ENCODE measurements at places on chromosomes 2 and 18. TPM values are rescaled to one million over a fixed set of nuclear protein-coding genes. Genes with fewer than 3 reads are reported as not detected.

CD8B2 gene
- 0.04 TPM for polyA plus RNA-seq

MPV17 gene
- 52.9 TPM for polyA plus RNA-seq

NEU4 gene
- 3.2 TPM for polyA plus RNA-seq

- no peak for DNase-seq
These were observed 92.3 kb downstream of the STK39 start for GRCh38 chr2:168155046-168155445.

GRCh38 chr2:66772618-66773017, 337.7 kb downstream of the MEIS1 start:
- DNase-seq: no peak

GRCh38 chr2:241834527-241835210, 24.0 kb downstream of the PDCD1 start:
- no peak for DNase-seq

DNA sequence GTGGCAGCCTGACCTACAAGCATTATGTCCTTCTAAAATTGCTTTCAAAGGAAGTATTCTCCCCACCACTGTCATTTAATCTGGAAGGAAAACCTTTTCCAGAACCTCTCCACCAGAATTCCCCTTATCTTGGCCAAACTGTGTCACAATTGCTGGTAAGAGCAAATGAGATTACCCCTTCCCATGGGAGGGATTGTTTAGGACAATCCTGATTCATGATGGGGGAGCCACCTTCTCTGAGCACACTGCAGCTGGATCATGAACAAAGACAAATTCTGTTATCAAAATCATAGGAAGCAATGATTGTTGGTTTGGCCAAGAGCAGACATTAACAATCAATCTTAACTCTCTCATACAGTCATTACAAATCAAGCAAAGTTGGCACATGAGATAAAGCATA, 18.1 kb upstream of the ATOH8 start:
- no peak for DNase-seq

DNA sequence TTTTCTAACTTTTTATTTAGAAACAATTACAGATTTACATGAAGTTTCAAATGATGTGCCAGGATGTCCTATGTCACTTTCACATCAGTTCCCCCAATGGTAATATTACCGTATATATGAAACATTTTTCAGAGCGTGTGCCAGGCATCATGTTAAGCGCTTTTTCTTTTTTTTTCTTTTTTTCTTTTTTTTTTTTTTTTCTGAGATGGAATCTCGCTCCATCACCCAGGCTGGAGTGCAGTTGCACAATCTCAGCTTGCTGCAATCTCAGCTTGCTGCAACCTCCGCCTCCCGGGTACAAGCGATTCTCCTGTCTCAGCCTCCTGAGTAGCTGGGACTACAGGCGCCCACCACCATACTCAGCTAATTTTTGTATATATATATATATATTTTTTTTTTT, 5.6 kb upstream of the PPP4R1 start:
- no peak for DNase-seq

Data from muscle of back (tissue), 13 donors.